ENCODE measurements at places on chromosomes 5 and 9.

DNA sequence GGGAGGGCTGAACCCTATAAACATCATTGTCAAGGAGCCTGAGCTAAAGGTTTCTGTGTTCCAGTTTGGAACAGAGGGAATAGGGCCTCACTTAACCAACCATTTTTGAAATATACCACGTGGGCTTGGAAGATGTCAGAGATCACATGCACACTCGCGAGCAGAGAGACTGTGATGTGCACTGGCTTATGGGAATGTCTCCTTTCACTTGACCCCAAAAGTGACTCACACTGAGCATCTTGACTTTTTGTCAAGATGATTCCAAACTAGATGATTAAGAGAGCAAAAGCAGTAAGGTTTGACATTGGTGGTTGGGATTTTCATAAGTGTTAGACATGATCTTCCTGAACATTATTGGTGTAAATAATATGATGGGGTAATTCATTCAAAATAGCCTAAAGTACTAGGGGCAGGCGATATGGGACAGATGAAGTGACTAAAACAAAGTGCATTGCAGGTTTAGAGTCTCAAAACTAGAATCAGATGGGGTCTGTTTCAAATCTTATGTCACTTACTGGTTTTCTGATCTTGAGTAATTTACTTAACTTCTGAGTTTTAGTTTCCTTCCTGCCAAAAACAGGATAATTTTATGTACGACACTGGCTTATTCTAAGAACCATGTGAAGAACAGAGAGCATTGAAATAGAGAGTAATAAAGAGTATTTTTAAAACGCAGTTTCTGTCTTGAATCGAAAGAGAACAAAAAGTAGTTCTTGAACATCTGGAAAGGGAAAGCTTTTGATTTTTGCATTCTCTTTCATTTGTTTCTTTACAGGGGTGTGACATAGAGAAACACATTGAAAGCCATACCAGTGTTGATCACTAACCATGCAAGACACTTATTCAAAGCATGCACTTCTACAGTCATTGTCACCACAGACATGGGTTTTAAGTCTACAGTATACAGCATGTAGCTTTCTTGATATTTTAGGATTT, 383.0 kb downstream of the DIRAS2 start:
- DNase-seq = no peak

GRCh38 chr5:137649228-137649935, 86.5 kb downstream of the KLHL3 start:
- no peak for DNase-seq

DNA sequence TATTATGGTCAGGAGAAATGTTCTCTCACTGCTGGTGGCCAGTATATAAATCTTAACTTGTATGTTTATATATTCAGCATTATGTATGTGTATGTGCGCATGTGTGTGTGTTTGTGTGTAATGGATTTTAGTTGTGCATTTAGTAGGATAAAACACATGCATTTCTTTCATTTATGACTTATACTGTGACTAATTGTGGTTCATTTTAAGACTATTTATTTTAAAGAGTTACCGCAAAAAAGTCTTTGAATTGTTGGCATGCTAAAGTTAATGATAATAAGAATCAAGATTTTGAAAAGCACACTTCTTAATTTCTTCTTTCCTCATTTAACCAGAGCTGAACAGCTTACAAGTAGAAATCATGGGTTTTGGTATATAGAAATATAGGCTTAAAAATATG, 60.9 kb downstream of the RAI14 start:
- DNase-seq = no peak

- DNase-seq = no peak
Measured at GRCh38 chr5:51599587-51599986, 216.3 kb downstream of the ISL1 start.

DNA sequence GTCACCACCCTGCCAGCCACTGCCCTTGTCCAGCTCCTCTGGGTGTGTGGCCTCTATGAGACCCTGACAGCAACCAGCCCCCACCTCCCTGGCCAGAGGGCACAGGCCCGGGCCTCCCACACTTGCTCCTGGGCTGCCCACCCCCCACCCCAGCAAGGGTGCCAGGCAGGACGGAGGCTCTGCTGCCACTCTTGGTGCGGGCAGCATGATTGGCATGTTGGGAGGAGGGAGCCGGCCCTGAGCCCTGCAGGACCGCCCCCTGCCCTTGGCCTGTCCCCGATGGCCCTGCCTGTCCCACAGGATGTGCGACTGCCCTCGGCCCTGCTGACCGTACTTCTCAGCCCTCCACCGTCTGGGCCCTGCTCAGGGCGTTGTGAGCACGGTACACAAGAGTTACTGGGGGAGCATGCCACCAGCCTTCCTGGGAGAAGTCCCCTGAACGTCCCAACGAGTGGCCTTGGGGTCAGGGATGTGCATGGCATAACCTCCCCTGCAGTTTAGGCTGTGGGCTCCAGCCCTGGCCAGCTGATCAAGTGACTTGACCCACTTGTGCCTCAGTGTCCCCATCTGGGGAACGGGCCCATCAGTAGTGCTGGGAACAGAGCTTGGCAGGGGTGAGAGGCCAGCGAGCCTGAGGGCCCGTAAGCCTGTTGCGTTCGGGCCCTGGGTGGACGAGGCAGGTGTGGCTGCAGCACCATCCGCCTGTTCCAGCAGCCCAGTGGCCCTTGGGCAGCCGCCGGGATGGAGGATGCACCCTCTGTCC, 16.0 kb downstream of the GPSM1 start:
- DNase-seq = no peak

- DNase-seq = no peak
Measured at GRCh38 chr9:109331353-109331752, 10.5 kb upstream of the EPB41L4B start.

GRCh38 chr5:98524773-98525172, 248.7 kb upstream of the RGMB start:
- no peak for DNase-seq

- no peak for DNase-seq
Measured at GRCh38 chr5:37849641-37850040, 9.8 kb upstream of the GDNF start.

- no peak for DNase-seq
Measured at GRCh38 chr9:101022704-101023103, 5.8 kb upstream of the PLPPR1 start.

- DNase-seq = no peak
Measured at GRCh38 chr5:172266071-172266675, 17.4 kb downstream of the UBTD2 start.

GRCh38 chr5:56900858-56901578, 8.4 kb upstream of the SETD9 start:
- no peak for DNase-seq

DNA sequence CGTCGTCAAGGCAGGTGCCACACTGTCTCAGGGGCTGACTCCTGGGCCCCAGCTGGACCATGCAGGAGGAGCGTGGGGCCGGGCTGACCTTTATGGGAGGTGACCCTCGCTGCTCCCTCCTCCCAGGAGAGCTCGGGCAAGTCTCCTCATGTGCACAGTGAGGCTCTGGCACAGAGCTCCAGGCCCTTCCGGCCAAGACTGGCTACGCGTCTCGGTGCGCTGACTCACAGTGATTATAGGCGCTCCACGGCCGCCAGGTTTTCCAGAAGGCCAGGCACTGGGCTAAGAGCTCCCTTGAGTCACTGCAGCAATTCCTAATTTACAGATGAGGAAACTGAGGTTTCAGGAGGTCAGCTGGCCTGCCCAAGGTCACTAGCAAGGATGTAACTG, 47.4 kb downstream of the VAV2 start:
- DNase-seq = no peak

DNA sequence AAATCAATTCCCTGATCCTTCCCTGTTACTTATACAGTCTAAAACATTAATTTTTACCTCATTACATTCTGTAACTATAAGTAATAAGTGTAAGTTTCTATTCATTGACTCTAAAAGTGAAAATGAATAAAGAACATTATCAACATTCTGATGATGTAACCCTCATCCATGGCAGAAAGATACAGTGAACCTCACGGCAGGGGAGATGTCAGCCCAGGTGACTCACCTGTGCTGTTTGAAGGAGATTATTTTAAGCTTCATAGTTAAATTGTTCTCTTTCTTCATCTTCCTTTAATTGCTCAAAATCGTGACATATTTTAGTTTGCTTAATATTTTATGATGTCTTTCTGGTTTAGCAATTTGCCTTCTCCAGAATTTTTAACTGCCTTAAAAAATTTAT, 268.1 kb downstream of the FSTL4 start:
- DNase-seq = no peak

GRCh38 chr9:98284754-98285153, 29.3 kb upstream of the TBC1D2 start:
- no peak for DNase-seq

- DNase-seq = peak; percentile 56
Measured at GRCh38 chr5:94376672-94377345, 241.6 kb downstream of the KIAA0825 start.

DNA sequence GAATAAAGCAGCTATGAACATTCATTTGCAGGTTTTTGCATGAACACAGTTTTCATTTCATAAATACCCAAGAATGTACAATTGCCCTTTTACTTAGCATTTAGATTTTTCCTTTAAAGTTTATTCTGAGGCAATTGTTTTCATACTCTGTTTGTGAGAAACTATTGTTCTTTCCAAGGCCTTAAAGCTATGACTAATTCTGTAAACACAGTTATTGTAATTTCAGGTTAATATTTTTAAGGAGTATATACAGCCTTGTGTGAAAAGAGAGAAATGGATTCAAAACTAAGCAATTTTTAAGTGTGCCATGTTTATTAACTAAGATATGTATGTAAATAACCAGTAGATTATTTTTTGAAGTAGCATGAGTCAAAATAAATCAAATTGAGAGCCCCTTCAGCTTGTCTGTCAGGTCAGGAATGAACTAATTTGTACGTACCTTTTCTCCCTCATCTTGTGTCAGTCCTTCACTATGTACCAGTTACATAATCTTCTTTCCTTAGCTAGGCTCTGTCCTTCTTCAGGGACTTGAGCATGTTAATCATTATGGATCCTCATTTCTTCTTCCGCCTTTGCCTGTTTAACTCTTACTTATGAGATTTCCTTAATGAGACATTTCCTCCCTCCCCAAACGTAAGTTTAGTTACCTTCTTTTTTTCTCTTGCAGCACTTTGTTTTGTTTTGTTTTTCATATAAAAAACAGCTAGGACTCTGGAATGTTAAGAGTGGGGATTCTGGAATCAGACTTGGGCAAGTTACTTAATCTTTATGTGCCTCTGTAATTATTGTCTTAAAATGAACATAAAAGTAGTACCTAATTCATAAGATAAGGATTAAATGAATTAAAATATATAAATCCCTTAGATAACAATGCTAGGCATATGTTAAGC, 63.6 kb downstream of the NIPBL start:
- no peak for DNase-seq

GRCh38 chr5:102278231-102278630, 17.9 kb downstream of the SLCO4C1 start:
- peak; percentile 45 for DNase-seq

- DNase-seq = no peak
Measured at GRCh38 chr5:28648108-28648507, 1609.7 kb upstream of the CDH9 start.

DNA sequence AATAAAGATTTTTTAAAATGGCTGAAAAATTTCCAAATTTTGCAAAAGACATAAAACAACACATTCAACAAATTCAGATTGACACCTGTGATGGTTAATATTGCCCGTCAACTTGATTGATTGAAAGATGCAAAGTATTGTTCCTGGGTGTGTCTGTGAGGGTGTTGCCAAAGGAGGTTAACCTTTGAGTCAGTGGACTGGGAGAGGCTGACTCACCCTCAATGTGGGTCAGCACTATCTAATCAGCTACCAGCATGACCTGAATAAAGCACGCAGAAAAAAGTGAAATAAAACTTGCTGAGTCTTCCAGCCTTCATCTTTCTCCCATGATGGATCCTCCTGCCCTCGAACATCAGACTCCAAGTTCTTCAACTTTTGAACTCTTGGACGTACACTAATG, 868.0 kb upstream of the CTNND2 start:
- no peak for DNase-seq

DNA sequence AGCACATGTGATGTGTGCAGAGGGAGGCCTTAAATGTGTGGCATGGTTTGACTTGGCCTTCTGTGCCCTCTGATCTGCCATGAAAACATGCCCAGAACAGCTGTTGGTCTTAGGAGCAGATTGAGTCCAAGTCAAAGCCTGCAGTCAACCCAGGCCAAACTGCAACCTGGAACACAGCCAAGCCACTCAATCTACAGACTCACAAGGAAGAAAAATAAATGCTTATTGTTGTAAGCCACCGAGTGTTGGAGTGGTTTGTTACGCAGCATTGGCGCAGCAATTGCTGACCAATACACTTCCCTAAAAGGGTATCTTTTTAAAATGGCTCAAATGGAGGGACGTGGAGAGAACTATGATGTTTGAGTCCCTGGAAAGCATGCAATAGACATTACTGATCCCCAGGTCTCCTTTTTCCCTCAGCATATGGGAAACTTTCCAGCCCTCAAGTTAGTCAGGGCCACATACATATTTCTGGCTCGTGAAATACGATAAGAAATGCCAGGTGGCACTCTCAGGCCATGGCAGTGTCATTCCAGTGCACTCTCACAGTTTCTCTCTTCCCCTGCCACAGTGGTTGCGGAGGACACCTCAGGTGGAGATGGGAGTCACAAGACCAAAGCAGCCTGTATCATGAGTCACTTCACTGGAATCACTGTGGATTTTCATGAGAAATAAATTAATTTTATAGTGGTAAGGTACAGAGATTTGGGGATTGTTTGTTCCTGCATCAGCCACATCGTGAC, 168.0 kb upstream of the ZNF618 start:
- DNase-seq = no peak

DNA sequence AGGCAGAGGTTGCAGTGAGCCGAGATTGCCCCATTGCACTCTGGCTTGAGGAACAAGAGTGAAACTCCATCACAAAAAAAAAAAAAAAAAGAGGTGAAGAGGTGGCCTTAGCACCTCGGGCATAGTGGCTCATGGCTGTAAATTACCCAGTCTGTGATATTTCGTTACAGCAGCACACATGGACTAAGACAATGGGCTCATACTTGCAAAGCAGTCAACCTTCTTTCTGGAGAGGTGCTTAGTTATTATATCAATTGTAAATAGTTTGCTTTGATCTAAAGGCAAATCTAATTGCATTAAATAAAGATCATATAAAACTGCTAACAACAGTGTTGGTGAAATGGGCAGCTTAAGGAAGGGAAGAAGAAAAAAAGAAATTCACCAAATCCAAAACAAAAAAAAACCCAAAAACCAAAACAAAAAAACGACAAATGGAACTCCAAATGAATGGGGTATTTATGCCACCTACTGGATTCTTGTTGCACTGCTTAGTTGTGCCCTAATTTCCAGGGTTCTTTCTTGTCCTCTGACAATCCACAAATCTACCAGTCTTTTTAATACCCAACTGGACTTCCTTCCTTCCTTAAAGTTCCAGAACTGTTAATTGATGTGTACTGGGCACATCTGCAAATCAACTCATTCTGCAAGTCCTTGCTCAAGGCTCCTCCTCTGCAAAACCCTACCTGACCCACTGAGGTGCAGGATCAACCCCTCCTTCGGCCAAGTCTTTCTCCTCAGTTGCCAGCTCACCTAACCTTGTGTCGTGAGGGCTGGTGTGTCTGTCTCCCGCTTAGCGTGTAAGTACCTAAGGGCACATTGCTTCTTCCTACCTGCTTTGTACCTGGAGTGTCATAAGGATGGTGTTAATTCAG, 35.0 kb upstream of the DMRT1 start:
- DNase-seq = no peak

- DNase-seq = no peak
Measured at GRCh38 chr9:104092875-104093600, 1.1 kb upstream of the SMC2 start.

- no peak for DNase-seq
Measured at GRCh38 chr9:126633881-126634558, 20.3 kb downstream of the LMX1B start.
